ENCODE measurements at places on chromosomes 6 and 20.

DNA sequence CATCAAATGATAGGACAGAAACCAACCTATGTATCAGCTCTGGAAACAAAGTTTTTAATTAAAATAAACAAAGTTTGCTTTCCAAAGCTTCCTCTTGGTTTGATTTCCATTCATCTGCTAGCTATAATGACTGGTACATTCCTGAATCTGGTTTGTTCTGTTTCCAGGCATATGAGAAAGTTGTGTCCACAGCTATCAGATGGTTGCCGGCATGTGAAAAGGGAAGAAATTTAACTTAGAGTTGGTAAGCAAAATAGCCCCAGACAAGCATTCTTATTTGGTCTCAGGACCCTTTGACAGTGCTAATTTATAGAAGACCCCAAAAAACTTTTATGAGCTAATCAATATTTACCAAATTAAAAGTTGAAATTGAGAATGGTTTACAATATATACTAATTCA, 3.8 kb upstream of the RNF146 start:
- no peak for DNase-seq

GRCh38 chr6:43338243-43338642, 29.6 kb upstream of the CRIP3 start:
- no peak for DNase-seq

GRCh38 chr6:422433-423054, 31.0 kb downstream of the IRF4 start:
- no peak for DNase-seq

- no peak for DNase-seq
Measured at GRCh38 chr20:50343125-50343489, 152.5 kb downstream of the CEBPB start.

DNA sequence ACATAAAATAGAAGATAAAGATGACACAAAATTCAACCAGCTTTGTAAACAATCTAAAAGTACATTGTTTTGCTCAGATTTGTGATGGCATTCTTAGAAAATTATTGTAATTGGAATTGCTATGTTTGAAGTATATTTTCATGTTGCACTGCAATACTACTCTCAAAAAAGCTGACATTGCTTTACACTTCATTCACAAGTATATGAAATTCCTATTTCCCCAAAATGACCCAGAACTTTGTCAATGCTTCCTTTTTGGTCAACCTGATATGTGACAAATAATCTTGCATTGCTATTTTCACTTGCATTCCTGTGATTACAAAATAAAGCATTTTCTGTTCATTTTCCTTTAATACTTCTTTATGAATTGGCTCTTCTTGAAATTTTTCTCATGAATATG, 104.1 kb upstream of the BMP5 start:
- no peak for DNase-seq

Data from hematopoietic multipotent progenitor cell treated with erythropoietin and hydrocortisone succinate and interleukin-3 and kit ligand, for 15 days (in vitro differentiated cells).